ENCODE measurements at places on chromosomes 12 and 14. TPM values are rescaled to one million over a fixed set of nuclear protein-coding genes. Genes with fewer than 3 reads are reported as not detected.

DNA sequence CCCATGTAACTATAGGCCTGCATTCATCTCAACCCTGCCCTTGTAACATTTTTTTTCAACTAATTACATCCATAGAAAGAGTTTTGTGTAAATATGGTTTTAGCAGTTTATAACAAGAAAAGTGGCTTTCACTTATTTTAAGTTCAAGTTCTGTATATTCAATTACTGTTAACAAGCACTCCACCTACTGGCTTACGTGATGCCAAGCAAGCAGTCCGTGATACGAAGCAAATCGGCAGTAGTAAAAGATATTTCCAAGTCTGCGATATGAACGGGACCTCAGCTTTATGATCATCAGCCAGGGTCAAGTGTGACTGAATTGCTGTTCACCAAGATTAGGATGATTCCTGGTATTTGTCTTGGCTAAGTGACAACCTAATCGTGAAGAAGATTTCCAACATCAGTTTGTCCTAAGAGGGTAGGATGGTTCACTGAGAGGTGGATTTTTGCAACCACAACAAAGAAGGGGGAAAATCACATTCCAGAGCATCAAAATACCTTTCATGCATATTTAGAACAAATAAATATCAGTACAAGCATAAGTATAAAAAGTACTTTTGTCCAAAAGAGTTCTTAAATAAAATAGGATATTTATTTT is 456.2 kb downstream of the FOXG1 start:
- no peak overlapping the region for H3K27ac ChIP-seq
- no peak overlapping the region for H3K4me3 ChIP-seq
- no peaks in the 10 kb centered on the region for H3K4me1 ChIP-seq
- no peaks in the 10 kb centered on the region for H3K36me3 ChIP-seq

- no peaks in the 10 kb centered on the region for H3K36me3 ChIP-seq
- no peak overlapping the region for H3K27ac ChIP-seq
- H3K4me1 ChIP-seq, result no peaks in the 10 kb centered on the region
- no peaks in the 10 kb centered on the region for H3K27me3 ChIP-seq
- no peak for DNase-seq
- no peak overlapping the region for H3K4me3 ChIP-seq
These were observed 137.6 kb upstream of the PPFIA2 start for GRCh38 chr12:81896771-81897170.

The RHOJ gene
- 7.8 TPM for total RNA-seq

The BICD1 gene
- 25.0 TPM for total RNA-seq

The CHGA gene
- not detected for total RNA-seq

- H3K4me1 ChIP-seq, result no peaks in the 10 kb centered on the region
- H3K4me3 ChIP-seq, result no peak overlapping the region
- H3K27ac ChIP-seq, result no peak overlapping the region
These were observed 25.0 kb downstream of the EIF2S1 start for GRCh38 chr14:67385120-67385519.

- H3K4me3 ChIP-seq, result no peak overlapping the region
- H3K27me3 ChIP-seq, result no peaks in the 10 kb centered on the region
- DNase-seq, result no peak
- H3K4me1 ChIP-seq, result no peaks in the 10 kb centered on the region
- H3K36me3 ChIP-seq, result no peaks in the 10 kb centered on the region
These were observed 174.3 kb downstream of the AACS start for GRCh38 chr12:125239563-125239962.

Measured in IMR-90 (cell line).